CD4-positive, alpha-beta T cell (primary cell): ENCODE measurements at places on chromosomes 7 and 10. TPM values are rescaled to one million over a fixed set of nuclear protein-coding genes. Genes with fewer than 3 reads are reported as not detected.

GRCh38 chr10:118027397-118027796 lies 19.3 kb downstream of the RAB11FIP2 start:
- no peak for DNase-seq

Gene VSTM4
- not detected for total RNA-seq

GRCh38 chr7:31794851-31795344 lies 107.9 kb downstream of the PPP1R17 start:
- DNase-seq: no peak

- DNase-seq: no peak
These were observed 47.0 kb downstream of the MAD1L1 start for GRCh38 chr7:2185715-2186114.

Gene BAMBI
- total RNA-seq: 2.5 TPM

DNA sequence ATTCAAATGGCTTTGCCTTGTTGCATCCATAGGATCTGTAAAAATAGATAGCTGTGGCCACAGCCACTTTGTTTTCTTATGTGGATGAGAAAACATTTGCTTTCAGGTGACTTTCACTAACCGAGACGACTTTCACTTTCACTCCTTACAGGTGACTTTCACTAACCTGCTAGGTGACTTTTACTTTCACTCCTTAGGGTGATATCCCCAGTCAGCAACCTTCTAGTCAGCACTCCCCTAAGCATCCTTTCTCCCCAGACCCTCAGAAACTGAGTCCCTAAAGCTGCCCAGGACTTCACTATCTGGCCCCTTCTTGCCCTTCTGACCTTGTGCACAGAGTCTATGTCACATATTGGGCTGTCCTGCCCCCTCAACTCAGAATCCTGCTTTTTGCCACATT lies 177.5 kb downstream of the RELN start:
- DNase-seq: peak; percentile 34

GRCh38 chr7:111301891-111302290 lies 211.0 kb downstream of the LRRN3 start:
- no peak for DNase-seq

DNA sequence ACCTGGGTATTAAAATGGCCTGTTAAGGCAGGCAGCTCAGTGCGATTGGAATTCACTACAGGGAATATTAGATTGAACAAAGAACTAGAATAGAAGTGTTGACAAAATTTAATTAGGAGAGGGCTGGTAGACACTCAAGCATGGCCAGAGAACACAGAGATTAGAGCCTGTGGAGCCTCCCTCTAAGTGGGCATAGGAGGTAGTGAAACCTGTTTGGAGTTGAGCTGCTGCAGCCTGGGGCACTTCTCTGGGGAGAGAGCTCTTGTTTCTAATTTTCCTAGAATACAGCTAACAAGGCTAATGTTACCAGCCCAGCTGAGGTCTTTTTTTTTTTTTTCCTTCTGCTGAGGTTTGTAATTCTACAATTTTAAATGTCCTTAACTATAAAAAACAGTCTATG lies 46.4 kb downstream of the TMEM168 start:
- DNase-seq: no peak

Gene SGMS1
- total RNA-seq: 24.8 TPM

GRCh38 chr10:18659819-18660535 lies 746 bp downstream of the ARL5B start:
- DNase-seq: no peak

Gene C7orf57
- 0.56 TPM for total RNA-seq

- no peak for DNase-seq
These were observed 39.2 kb upstream of the CNPY1 start for GRCh38 chr7:155585532-155585895.

Gene GARIN1A
- total RNA-seq: 0.73 TPM

DNA sequence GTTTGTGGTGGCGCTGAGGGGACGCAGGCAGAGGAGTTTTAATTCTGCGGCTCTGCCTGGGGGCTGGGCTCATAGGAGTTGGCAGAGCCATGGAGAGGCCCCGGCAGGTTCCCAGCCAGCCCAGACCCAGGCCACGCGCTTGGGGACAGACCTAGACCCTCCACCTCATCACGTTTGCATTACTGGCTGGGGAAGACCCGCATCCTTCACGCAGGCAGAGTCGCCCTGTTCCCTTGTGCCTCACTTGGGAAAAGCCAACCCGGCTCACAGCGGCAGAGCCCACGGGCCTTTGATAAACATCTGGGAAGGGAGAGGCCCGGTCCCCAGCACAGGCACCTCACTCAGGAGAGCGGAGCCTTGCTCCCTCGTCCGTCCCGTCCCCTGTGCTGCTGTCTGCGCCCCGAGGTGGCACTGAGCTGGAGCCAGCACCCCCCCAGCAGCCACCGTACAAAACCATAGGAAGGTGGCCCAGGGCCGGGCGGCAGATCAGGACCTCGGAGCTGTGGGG lies 112.8 kb downstream of the CYTH3 start:
- no peak for DNase-seq

GRCh38 chr7:155003092-155003375 lies at the start of gene PAXIP1:
Gene PAXIP1 (minus strand): TSS chr7:155003124. CDS start chr7:155002929, 195 bp downstream.
- DNase-seq: peak; percentile 56

GRCh38 chr7:66696774-66697191 lies 43.8 kb upstream of the RABGEF1 start:
- no peak for DNase-seq

DNA sequence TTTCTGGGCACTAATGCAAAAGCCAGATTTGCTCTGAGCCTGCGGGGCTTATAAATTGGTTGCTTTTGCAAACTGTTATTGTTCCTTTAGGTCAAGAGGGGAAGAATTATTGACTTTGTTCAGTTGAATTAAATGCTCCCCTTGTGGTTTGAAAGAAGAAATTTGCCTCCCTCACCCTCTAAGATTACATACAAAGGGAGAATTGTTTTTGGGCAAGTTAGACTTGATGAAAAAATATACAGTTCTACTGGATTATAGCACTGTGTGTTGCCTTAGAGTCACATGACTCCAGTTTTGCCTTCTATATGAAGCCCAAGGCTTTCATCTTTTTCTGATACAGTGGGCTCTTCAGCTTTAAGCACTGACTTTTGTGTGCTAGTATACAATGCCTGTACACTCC lies 1265.8 kb upstream of the LRRTM3 start:
- DNase-seq: no peak

DNA sequence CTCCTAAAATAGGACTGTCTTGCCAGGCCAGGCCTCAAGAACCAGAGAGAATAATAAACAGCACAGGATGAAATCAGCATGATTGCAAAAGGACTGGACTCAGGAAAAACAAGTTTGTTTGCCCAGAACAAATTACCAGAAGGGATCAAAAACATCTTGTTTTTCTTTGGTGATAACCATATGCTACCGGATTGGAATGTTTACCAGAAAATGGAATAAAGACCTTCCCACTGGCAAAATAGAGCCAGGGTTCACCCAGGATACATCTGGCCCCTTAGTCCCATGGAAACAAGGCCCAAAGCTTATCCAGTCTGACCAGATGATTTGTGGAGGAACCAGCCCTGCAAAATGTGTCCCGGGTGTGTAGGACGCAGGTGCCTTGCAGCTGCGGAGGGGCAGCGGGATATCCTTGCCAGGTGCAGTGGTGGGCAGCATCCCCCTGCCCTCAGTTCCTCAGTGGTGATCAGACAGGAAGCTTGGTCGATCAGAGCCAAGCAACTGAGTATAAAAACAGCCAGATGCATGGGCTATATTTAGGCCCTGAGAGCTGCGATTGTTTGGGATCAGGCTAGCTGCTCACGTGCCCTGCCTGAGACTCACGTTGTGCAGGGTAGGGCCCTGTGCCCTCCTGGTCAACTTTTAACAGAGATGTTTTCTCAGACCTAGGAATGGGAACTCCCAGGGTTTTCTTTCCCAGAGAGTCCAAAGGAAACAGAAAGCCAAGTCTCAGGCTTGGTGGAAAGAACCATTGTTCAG lies 4.6 kb upstream of the ZNF22 start:
- no peak for DNase-seq

- no peak for DNase-seq
These were observed 772 bp downstream of the PRDX3 start for GRCh38 chr10:119177708-119178371.

DNA sequence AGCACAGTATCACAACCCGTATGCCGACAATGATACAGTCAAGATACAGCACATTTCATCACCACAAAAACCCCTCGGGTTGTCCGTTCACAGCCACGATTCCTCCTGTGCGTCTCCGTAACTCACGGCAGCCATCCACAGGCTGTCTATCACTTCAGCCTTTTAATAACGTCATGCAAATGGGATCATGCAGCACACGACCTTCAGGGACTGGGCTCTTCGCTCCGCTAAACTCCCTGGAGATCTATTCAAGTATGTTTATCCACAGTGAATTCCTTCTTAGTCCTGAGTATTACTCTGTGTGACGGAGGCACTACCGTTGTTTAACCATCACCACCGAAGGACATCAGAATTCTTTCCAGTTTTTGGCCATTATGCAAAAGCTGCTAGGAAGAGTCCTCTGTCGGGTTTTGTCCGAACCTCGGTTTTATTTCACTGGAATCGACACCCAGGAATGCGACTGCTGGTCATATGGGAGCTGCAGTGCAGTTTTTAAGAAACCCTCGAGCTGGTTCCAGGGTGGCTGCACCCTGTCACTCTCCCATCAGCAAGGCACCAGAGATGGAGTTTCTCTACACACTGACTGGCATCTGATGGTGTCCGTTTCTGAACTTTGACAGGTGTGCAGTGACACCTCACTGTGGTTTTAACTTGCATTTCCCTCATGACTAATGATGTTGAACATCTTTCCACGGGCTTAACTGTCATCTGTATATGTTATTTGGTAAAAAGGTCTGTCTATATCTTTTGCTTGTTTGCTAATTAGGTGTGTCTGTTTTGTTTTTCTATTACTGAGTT lies 193.6 kb downstream of the MAD1L1 start:
- no peak for DNase-seq

DNA sequence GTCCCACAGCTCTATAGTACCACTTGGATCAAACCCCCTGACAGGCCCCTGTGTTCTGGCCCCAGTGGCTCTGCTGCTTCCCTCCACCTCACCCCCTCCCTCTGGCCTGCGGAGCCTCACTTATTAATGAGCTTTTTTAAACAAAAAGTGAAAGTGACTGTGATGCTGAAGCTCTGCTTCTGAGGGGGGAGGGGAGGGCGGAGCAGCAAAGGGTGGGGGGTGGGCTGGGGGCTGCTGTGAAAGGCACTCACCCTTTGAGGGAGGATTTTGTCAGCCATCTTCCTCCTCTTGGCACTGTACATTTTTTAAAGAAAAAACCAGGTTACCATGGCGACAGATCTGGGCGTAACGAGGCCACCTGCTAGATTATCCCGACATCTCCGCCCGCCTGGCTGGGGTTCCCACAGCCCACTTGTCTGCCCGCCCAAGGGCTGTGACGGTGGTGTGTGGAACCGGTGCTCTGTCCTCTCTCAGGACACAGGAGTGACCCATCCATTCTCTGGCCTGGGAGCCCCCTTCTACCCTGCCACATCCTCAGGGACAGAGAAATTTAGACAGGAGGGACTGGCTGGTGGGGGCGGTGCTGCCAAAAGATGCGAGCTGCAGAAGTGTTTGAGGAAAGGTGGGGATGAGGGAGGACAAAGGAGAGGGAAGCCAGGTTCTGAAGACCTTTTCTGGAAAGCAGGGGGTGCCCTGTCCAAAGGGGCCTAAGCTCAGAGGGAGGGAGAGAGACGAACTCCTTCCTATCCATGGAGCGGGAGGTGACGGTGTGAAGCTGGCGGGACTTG lies 4.9 kb downstream of the SMARCD3 start:
- DNase-seq: peak; percentile 83

Gene HNRNPH3
- total RNA-seq: 228 TPM

DNA sequence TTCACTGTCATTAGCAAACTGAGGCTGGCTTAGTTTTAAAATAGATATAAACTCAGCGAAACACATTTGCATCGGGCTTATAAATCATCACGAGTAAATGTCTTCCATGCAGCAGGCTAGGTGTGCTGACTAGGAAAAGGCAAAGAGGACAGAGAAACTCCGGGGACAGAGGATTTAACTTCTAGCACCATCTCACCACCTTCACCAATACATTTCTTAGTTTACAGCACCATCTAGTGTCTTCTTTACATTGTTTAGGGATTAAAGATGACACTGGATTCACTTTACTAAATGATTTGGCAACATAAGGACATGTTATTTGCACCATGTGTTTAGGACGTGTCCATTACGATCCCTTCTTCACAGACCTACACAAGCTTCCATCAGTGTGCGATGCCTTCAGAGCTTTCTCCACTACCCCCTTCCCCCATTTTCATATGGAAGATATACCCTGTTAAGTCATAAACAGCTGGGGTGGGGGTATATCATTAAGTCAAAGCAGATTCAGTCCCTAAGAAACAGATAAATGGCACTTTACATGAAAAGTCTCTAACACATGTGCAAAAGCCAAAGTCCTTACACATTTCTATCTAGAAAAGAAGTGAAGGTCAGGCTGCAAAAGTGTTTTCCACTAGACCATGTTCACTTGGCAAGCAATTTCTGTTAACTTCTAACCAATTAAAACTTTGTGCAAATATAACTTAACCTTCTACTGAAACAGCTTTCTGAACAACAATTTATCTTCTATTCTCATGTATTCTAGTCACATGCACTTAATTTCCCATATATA lies 103.3 kb downstream of the GRB10 start:
- peak; percentile 71 for DNase-seq

Gene CPA2
- not detected for total RNA-seq

Gene TWIST1
- total RNA-seq: not detected

DNA sequence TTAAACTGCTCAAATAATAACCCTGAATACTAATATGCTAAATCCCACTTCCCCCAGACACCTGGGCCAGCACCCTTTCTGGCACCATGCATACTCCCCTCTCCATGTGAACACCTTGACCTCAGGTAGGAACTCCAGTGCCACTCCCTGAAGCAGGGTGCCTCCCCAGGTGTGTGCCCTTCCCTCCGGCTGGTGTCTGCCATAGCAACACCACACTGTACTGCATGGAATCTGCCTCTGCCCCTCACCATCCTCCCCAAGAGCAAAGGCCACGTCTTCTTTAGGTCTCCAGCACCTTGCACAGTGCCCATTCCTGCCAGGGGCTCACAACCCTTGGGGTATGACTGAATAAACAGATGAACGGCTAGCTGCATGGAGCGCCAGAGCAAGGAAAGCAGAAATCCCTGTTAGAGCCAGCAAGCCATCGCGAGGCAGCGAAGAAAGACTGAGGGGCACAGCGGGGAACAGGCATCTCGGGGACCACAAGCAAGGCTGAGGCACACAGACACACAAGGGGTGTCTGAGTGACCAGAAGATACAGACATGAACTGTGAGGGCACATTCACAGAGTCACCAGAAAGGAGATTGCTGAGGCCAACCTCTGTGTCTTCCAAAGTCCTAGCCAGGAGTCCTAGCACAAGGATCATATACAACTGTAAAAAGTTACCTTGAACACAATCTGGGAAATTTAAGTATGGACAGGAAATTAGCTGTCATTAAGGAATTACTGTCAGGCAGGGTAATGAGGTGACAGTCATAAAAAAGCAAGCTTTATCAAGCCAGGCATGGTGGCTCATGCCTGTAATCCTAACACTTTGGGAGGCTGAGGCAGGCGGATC lies 25.7 kb downstream of the COBL start:
- no peak for DNase-seq

Gene SPDYE11
- total RNA-seq: not detected

Gene SUFU
- total RNA-seq: 6.7 TPM

Gene PRLHR
- total RNA-seq: not detected

DNA sequence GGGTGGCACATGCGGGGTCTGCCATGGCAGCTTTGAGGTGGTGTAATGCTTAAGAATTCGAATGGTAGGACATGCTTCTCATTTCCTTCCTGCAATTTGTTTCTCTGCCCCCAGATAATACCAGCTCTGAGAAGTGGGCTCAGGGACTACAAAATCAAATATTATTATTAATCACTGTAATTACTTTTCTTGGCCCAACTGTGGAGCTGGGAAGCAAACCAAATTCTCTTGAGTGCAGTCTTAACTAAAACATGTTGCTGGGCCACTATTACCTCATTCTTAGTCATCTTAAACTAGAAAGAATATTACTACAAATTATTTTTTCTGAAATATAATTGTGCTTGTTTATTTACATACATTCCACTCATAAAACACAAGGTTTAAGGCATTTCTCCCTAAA lies 566.7 kb upstream of the NRP1 start:
- DNase-seq: no peak
